CD14-positive monocyte (primary cell): ENCODE measurements at places on chromosomes 3 and 15.

DNA sequence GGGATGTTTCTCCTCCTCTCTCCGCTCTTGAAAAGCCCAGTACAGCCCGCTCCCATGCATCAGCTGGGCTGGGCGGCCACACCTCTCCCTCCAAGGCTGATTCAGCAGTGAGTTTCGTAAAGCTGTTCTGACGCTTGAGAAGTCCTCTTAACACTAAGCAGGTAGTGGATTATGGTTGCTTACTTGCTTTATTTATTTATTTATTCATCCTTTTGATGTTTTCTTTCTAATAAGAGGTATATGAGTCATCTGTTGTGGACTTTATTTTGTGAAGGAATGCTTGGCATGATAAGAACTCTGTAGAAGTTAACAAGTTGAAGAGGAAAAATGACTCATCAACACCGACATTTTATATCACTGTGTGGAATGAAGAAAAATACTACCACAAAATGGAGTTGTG is 285.0 kb downstream of the SQOR start:
- no peak for DNase-seq

GRCh38 chr3:142602619-142603385 is 6.6 kb downstream of the PLS1 start:
- no peak for DNase-seq

- no peak for DNase-seq
These were observed 5.4 kb downstream of the DNAH1 start for GRCh38 chr3:52321481-52321880.

DNA sequence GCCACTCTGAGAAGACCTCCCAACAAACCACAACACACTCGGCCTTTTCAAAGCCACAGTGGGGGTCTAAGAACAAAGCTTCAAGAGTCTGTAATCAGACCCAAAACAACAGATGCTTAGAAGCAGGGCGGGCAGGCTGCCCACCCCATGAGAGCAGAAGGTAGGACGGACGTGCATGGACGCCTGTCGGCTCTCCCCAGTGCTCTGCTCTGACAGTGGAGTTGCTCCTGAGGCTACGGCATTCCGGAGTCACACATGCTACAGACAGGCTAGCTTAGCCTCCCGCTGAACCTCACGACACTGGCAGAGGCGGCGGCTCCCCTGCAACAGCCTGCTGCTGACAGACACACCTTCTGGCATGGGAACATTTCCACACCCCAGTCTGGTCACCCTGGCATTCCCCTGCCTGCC is 33.5 kb downstream of the SLCO2A1 start:
- DNase-seq = no peak

DNA sequence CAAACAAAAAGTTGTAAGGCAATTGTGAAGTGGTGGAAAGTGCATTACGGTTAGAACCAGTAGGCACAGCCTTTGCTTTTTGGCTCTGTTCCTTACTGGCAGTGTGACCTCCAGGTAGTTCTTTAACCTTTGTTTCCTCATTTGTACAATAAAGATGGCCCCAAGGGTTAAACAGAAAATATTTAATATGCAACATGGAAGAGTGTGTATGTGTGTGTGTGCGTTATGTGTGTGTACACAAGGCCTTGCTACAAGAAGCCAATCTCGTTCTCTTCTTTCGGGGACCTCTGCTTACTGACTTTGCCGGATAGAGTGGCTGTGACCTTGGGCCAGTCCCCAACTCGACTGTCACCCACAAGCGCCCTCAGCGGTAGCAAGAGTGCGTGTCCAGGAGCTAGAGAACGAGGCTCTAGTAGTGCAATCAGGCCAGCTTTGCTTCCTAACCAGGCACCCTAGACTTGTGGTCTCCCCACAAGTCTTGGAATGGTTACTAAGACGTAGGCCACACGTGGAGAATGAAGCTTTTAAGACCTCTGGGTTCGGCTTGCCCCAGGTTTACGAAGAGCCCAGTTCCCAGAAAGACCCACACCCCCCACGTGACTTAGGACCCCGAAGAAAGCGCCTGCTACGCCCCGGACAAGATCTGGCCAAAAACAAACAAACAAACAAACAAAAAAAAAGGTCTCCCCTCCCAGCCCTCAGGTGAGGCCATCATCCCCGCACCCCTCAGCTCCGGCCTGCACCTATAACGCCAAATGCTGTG is 593 bp downstream of the CIAO2A start:
- peak; percentile 56 for DNase-seq

DNA sequence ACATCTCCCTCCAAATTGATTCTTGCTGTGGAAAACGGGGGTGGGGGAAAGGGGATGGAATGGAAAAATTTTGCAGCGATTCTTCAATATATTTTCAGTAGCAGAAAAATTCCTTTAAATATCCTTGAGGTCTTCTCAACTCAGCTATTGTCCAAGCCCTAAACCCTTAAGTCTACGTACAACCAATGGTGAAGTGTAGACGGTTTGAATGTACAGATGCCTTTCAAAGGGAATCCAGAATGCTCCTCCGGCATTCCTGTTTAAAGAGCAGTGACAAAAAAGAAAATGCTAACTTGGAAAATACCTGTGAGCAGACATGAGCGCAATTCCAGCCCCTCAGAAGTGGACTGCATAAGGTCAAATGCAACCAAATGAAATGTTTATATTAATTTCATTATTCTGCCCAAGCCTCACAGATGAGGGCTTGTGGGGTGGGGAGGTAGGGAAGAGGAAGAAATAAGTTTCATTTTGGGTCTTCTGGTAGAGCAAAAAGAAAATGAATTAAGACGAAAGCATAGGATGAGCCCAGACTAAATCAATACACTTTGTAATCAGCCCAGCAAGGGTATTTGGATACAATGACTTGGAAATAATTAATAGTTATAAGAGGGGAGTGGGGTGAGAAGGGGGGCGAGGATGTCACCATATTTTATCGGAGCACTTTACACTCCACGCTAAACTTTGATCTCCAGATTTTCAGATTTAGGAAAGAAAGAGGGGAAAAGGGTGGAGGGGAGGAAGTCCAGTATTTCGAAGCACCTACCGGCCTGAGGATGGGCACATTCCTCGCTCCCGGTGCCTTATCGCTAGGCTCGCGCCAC is 2.7 kb downstream of the FOXP1 start:
- no peak for DNase-seq

- DNase-seq = no peak
These were observed 20.5 kb downstream of the ATP8B4 start for GRCh38 chr15:50098545-50098944.

DNA sequence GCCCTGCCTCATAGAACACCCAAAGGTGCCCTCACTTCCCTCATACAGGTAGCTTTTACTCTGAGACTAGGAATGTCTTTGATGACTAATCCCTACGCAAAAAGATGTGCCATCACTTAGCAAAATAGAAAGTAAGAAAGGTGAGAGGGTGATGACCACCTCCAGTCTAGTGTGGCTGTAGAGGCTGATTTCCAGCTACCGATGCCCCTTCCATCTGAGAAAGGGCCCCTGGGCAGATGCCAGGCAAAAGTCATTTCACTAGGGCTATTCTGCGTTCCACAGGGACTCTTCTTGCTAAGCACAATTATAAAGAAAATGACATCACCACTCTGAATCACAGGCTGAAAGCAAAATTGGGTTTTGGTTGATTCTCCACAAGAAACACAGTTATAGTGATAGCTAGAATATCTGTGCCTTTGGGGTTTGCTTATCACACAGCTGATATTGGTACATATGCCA is 77.4 kb downstream of the RBPMS2 start:
- no peak for DNase-seq

- DNase-seq = no peak
These were observed 57.8 kb upstream of the GPD1L start for GRCh38 chr3:32048487-32049182.

GRCh38 chr15:52710050-52710707 is 31.0 kb upstream of the ATOSA start:
- no peak for DNase-seq

GRCh38 chr3:81876826-81877225 is 115.4 kb upstream of the GBE1 start:
- no peak for DNase-seq

- no peak for DNase-seq
These were observed 95.8 kb upstream of the TNFAIP8L3 start for GRCh38 chr15:51190424-51191068.
